GM03348 (cell line): ENCODE measurements at places on chromosomes 7 and 10.

- DNase-seq = no peak
Observed at GRCh38 chr10:22365644-22366434, 20.5 kb downstream of the SPAG6 start.

- no peak for DNase-seq
Observed at GRCh38 chr10:110764793-110765512, 106.8 kb upstream of the PDCD4 start.

- no peak for DNase-seq
Observed at GRCh38 chr10:78849115-78849514, 219.7 kb upstream of the ZMIZ1 start.

GRCh38 chr10:31972519-31973041, 43.9 kb upstream of the ARHGAP12 start:
- DNase-seq = no peak

DNA sequence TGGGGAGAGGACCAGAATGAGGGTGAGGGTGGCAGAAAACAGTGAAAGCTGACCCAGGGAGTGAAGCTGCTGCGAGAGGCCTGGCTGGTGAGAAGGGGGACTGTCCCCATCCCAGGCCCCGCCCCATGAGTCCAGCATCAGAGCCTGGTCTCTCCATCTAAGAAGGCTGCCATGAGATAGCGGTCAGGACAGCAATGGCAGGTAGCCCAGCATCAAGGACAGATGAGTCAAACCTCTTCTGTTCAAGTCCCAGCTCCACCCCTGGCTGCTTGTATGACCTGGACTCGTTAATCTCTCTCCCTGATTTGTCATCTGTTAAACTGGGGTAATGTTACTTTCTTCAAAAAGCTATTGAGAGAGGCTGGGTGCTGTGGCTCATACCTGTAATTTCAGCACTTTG, 22.2 kb downstream of the GPNMB start:
- DNase-seq = no peak

GRCh38 chr10:120327675-120328074, 129.4 kb upstream of the PLPP4 start:
- no peak for DNase-seq

GRCh38 chr10:132069849-132070182, 4.1 kb downstream of the JAKMIP3 start:
- no peak for DNase-seq

- DNase-seq = no peak
Observed at GRCh38 chr10:124594240-124594639, 132.6 kb downstream of the LHPP start.

DNA sequence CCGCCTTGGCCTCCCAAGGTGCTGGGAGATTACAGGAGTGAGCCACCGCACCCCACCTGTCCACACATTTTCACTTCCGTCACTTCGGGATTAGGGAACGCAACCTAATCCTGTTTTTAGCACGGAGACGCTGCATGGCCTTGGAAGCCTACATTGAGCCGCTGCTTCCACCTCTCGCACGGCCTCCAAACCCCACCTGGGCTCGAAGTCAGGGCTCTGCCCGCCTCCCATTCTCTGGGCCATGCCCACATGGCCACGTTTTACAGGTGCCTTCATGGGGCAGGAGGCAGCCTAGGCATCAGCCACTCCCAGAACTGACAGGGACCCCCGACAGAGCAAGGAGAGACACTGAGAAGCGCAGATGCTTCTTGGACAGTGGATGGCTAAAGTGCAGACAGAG, 100.6 kb downstream of the OAT start:
- no peak for DNase-seq

DNA sequence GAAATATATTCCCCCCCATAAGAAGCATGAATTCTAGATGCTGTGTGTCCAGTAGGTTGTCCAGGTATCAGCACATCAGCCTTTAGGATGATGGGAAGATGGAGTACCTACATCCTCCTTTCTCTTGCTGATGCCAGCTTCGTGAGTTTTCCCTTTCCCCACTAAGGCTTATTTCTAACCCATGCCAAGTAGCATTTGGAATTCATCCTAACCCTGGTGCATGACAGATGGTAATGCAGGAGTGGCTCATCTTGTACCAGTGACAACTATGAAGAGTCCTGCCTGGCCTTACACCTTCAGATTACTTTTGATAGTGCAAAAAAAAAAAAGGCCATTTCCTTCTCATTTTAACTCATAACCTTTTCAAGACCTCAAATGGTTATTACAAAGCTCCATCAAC, 58.7 kb downstream of the ARHGAP21 start:
- DNase-seq = no peak

- peak; percentile 10 for DNase-seq
Observed at GRCh38 chr7:132609222-132609621, 33.0 kb upstream of the PLXNA4 start.

- DNase-seq = no peak
Observed at GRCh38 chr7:139072796-139073195, 36.7 kb downstream of the ZC3HAV1 start.

GRCh38 chr7:5510426-5511045, 86.9 kb upstream of the TNRC18 start:
- DNase-seq = no peak

DNA sequence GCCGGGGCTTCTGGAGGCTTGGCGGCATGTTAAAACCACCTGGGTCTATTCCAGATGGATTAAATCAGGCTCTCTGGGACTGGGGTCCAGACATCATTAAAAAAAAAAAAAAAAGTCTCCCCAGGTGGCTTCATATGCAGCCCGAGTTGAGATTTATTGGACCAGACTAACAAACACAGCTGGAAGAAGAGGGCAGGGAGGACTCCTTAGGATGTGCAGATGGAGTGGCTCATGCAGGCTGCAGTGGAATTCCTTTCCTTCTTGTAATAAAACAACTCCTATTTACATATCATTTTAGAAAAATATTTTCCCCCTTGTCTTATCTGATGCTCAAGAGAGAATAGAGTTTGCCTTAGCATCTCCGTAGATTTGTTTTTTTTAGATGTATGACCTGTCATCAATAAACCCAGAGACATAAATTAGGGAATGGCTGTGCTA, 238.1 kb downstream of the CAMK1D start:
- no peak for DNase-seq

DNA sequence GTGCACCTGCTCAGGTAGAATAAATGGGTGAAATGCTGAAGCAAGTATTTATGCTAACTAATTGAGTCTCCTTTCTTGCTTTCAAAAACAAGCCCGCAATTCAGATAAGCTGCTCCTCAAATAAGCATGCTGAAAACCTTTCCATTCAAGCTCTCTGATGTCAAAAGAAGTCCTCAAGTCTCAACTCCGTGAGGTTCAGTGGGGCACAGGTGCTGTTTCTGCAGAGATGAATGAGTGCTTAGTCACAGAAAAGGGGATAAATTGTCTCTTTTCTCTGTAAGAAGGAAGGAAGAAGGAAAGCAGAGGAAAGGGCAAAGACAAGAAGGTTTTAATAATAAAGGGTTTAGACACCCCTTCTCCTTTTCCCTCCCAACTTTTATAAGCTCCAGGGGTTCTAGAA, 229.8 kb upstream of the NPY start:
- DNase-seq = no peak

DNA sequence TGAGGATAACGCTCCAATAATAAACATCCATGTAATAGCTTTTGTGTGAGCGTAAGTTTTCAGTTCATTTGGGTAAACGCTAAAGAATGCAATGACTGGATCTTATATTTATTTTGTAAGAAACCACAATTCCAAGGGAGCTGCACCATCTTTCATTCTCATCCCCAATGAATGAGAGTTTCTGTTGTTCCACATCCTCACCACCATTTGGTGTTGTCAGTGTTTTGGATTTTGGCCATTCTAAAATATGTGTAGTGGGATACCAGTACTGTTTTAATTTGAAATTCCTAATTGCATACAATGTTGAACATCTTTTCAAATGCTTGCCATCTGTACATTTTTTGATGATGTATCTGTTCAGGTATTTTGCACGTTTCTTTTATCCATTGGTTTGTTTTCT, 50.9 kb upstream of the SEMA3D start:
- no peak for DNase-seq

DNA sequence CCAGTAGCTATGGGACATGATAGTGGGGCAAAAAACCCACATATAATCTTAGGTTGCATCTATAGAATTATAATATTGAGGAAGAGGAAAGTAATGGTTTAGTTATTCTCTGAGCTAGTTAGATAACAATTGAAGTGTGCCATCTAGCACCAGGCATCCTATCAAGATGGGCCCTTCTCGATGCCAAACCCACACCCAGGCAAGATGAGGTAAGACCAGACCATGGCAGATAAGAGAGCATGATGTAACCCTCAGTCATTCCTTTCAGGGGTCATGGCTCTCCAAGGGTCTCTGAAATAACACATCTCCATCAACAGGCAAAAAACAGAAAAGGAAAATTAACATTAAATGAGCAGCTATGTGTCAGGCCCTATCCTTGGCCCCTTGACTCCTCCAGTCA, 128.7 kb downstream of the SH3PXD2A start:
- no peak for DNase-seq
